ENCODE measurements at places on chromosomes 3 and 15.

- no peak for DNase-seq
Measured at GRCh38 chr3:121330634-121331033, 215.2 kb downstream of the POLQ start.

- peak; percentile 40 for DNase-seq
Measured at GRCh38 chr3:66303491-66303901, 82.7 kb downstream of the SLC25A26 start.

DNA sequence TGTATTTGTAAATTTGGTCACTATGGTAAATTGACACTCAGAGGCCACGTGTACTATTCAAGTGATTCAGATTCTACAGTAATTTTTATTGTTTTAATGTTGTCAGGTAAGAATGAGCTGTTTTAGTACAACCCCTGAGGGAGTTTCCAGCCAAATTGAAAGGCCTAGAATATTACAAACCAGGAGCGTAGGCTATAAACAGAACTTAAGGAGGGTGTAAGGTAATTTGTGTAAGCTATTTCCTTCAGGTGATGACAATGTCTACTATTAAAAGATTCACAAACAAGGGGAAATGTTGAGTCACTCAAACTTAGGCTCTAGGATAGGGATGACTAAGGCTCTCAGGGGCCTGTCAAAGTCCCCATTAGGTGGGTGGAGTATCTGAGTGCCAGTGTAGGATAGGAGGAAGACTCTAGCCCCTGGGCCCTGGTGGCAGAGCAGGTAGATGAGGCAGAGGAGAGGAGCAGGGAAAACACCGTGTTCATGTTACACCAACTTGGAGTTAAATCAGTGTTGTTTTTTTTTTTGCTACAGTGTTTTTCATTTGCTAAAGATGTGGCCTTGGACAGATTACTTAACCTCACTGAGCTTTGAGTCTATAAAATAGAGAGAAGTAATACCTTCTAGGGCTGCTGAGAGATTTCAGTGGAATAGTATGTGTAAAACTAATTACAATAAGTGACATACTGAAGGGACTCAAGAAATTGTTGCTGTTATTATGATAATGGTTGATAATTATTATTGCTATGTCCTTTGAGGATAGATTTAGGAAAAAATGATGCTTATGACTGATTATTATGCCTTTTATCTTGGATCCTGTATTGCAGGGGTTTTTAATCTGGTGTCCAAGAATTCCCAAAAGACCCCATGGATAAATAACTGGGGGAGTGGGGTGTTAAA is 10.3 kb downstream of the TM4SF1 start:
- no peak for DNase-seq

GRCh38 chr3:182292591-182292990 is 500.7 kb upstream of the ATP11B start:
- no peak for DNase-seq

GRCh38 chr3:64995857-64996551 is 308.2 kb upstream of the ADAMTS9 start:
- no peak for DNase-seq

DNA sequence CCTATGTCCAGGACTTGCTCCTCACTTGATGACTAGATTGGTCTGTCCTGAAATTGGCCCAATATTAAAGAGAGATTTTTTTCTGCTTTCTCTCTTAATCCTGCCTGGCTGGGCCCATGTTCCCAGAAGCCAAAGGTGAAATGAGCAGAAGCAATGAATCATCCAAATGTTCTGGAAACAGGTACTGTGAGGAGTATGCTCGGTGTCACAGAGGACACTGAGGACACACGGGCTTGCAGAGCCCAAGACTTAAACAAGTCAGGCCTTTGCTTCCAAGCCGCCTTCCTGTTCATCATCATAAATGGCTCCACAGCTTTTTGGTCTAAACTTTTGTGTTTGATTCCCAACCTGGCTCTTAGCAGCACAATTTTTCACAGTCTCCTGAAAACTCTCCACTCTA is 31.4 kb downstream of the EIF3J start:
- no peak for DNase-seq

GRCh38 chr15:92118936-92119325 is 265.4 kb downstream of the SLCO3A1 start:
- no peak for DNase-seq

DNA sequence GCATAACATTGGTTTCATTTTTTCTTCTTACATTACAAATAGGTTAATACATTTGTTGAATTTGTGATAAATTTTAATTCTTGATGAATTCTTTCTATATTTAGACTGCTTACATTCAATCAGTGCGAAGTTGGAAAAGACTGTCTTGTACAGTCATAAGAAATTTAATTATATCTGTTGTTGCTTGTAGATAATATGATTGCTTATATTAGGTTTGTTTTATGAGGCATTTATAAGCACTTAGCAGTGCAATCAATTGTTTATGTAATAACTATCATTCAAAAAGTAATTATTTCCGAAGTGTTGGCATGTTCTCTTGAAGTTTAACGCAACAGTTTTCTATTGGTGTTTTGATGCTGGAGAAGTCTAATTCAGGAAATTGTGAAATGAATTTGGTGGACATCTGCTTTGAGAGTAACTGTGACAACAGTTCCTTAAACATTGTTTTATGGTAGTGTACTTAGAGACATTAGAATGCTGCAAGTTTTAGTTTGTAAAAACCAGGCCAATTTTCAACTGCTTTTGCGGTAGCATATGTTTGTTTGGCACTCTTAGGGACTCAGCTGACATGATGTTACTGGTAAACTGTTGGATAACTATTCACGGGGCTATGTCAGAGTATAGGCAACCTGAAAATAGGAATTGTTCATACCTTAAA is 99.7 kb downstream of the NAALADL2 start:
- DNase-seq = no peak

- no peak for DNase-seq
Measured at GRCh38 chr3:136790786-136791185, 28.1 kb upstream of the SLC35G2 start.

DNA sequence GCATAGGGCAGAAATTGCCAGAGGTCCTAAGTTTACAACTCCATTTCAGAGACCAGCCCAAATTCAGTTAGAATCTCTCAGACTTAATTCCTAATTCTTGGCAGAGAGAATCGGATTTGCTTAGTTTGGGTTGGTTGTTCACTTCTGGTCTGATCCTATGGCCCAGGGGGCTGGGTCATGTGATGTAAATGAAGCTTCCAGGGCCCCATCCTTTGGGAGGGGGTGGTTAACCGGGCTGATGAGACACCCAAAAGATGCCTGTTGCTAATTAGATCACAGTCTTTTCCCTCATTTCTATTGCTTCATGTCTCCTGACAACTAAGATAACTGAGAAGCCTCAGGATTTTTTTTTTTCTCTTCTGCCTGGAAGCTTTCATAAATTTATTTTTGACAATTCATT is 11.1 kb upstream of the ZNF620 start:
- DNase-seq = no peak

GRCh38 chr3:122668930-122669730 is 11.5 kb upstream of the PARP14 start:
- no peak for DNase-seq

Data from stimulated activated CD8-positive, alpha-beta memory T cell treated with anti-CD3 and anti-CD28 coated beads, Interleukin-7, amount 100 ng/mL, for 48 hours (primary cell).